ENCODE measurements at places on chromosomes 7 and 10.

DNA sequence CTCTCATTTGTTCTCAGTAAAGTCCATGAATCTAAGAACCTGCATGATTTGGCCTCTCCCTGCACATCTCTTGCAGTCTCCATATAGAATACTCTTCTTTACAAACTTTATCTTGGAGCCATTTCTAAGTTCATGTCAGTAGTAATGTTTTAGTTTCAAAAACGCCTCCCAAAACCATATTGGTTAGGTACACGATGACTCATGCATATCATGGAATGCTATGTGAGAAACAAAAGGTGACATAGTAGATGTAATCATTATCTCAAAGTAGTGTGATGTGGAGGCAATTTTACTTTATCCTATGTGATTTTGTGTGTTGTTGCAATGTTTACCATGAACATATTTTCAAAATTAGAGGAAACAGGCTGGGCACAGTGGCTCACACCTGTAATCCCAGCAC is 520.7 kb downstream of the KCNMA1 start:
- DNase-seq = no peak

DNA sequence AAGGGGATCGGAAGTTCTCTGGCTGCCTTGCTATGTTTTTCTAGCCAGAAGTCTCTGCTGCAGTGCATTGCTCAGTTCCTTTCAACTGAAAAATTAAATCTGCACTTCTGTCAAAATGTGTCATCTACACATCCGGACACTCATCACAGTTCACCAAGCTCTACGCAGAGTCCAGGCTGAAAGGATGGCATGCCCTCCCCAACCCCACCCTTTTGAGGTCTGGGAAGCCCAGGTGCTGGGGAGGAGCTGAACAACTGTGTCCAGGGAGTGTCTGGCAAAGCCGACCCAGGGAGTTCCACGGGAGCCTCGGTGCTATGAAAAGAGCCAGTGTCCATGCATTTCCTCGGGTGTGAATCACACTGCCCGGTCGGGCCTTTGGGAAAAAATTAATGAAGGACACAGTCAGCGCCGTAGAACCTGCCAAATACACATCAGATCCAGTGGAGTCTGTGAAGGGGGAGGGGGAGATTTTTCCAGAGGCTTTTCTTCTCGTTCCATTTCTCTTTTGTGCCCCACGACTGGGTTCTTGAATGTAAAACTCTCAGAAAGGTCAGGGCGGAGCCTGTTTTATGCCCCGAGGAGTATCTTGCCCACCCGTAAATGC is 757 bp upstream of the PALS2 start:
- no peak for DNase-seq

DNA sequence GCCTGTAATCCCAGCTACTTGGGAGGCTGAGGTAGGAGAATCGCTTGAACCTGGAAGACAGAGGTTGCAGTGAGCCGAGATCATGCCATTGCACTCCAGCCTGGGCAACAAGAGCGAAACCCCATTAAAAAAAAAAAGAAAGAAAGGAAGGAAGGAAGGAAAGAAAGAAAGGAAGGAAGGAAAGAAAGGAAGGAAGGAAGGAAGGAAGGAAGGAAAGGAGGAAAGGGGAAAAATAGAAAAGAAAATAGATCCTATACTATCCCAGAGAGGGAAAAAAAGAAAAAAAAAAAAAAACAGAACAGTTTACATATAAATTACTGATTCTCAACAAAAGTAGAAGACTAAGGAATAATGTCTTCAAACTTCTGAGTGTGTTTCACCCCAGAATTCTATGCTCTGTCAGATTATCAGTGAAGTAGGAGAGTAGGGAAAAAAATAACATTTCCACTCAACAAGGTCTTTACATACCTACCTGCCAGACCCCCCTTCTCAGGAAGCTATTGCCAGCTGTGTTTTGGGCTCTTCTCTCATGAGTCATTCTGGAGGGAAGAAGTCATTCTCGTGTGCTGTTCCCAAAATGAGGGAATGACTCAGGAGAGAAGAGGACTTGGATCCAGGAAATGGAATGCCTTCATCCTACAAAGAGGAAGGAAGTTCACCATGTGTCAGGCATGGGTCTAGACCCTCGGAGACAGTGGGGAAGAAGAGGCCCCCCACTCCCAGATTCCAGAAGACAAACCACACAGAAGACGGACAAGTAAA is 20.9 kb downstream of the RGS10 start:
- DNase-seq = no peak

DNA sequence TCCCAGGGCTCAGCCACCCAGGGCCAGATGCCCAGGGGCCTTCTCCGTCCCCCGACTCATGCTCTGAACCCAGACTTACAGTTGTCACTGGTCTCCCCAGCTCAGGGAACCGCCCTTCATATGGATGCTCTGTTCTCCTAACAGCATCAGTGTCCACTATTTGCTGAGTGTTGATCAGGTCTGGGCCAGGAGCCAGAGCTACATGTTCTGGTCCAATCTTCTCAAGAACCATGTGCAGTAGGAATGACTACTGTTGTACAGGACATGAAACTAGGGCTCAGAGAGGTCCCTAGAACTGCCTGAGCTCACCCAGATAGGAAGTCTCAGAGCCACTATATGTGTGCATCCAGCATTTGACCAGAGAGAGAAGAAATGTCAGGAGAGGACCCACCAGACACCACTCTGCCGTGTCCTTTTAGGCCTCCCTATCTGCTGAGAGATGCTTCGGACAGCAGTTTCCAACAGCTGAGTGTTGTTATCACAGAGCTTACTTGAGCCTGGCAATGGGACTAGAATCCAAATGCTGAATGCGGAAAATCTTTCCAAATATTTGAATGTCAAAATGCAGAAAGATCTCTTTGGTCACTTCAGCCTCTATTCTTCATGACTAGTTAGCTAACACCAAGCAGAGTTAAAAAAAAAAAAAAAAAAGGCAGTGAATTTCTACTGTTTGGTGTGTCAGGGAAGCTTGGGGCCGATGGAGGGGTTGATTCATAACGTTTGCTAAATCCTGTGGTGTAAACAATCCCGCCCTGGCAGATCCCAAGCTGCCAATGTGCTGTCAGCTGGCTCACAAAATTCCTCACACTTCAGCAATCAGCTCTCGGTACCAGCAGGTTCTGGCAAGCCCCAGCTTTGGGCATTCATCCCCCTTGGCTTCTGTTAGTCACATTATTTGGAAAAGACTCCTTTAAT is 246.1 kb downstream of the TNS3 start:
- DNase-seq = no peak

GRCh38 chr10:107264742-107265141 is 100.2 kb upstream of the SORCS1 start:
- DNase-seq = no peak

- DNase-seq = no peak
These were observed 22.2 kb downstream of the SPAG6 start for GRCh38 chr10:22367471-22367870.

DNA sequence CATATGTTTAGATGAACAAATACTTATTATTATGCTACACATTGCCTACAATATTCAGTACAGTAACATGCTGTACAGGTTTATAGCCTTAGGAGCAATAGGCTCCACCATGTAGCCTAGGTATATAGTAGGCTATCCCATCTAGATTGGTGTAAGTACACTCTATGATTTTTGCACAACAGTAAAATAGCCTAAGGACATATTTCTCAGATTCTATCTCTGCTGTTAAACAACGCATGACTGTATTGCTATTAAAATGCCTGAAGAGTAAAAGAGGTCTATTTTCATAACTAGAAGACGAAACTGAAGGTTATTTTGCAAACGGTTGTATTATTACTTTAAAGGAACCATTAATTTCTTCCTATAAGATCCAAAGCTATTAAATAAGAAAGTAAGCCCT is 88.3 kb downstream of the SEMA3A start:
- no peak for DNase-seq

DNA sequence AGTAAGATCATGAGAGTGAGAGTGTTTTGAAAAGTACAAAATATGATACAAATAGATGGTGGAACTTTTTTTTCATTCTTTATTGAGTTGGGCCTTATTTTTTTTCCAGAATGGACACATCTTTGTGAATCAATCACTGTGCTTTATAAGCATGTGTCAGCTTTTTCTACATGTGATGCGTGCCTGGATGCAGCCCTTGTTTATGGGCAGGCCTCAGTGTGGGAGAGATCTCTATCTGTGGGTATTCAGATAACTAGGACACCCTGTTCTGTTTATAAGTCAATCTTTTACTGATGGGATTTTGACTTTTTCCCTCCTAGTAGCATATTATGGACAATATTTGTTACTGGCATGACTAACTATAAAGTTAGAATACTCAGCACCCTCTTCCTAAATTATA is 42.9 kb upstream of the IKZF1 start:
- DNase-seq = no peak

DNA sequence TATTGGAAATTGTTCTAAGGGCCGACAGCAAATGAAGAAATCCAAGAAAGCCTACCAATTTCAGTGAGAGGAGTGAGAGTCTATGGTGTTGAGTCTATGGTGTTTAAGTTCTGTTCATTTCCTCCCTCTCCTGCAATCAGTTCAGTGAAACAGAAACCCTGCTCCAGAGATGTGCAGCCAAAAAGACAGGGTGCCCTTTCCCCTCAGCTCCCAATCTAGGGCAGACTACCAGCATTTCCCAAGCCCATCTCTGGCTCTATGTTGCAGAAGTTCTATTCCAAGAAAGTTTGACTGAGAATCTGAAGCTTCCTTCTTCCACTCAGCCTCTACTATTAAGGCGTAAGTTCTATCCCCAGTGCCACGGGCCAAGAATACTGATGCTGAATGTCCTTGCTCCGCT is 18.5 kb upstream of the ALOX5 start:
- DNase-seq = no peak

DNA sequence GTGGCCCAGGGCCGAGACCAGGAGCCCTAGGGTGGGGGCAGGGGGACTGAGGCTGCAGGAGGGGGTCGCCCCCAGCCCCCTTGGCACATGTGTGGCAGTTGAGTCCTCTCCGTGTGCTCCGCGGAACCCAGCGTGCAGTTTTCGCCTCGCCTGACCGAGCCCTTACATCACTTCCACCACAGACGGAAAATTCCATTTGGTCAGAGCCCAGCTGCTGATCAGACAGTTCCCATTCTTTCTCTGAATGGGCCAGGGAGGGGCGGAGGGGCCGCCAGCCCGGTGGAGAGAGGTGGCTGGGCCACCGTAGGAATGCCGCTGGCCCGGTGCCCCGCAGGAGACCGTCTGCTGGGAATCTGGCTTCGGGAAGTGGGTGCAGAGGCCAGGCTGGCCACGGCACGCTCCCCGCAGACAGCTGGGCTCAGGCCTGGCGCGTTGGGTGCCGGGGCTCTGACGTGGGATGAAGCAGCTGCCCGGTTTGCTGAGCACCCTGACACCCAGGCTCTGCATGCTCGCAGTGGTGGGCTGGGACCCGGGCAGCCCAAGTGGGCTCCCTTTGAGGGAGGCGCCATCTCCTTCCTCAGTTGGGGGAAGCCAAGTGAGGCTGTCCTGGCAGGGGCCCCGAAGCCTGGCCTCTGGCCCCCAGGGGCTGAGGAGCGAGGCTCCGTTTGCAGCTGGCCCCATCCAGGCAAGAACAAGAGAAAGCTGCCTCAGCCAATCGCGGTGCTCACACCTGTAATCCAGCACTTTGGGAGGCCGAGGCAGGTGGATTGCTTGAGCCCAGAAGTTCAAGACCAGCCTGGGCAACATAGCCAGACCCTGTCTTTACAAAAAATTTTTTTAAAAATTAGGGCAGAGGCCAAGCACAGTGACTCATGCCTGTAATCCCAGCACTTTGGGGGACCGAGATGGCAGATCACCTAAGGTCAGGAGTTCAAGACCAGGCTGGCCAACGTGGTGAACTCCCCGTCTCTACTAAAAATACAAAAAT is 9.9 kb downstream of the TTYH3 start:
- no peak for DNase-seq

DNA sequence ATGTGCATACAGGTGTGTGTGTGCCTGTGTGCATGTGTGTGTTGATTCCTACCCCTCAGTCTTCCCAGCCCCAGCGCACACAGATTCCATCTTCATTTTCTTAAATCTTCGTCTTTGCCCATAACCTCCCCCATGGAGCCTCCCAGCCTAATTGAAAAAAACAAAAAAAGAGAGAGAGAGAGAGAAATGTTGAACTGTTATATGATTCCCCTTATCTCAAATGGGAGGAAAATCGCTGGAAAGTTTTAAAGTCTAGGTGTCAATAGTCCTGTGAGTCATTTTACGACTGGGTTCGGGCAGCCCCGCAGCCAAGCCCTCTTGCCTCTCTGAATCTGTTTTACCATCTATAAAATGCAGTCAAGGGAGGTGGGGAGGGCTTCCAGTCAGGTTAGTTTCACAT is 60.9 kb downstream of the SPOCK2 start:
- DNase-seq = no peak

GRCh38 chr10:10792681-10793080 is 225.0 kb upstream of the CELF2 start:
- no peak for DNase-seq

GRCh38 chr7:94055963-94056362 is 51.8 kb upstream of the BET1 start:
- no peak for DNase-seq

- DNase-seq = no peak
These were observed 748.7 kb downstream of the AUTS2 start for GRCh38 chr7:70346844-70347462.

GRCh38 chr7:29793507-29793906 is 12.8 kb upstream of the WIPF3 start:
- no peak for DNase-seq
